Testis (tissue), 5 donors: ENCODE measurements at places on chromosomes 3 and 15. TPM values are rescaled to one million over a fixed set of nuclear protein-coding genes. Genes with fewer than 3 reads are reported as not detected.

DNA sequence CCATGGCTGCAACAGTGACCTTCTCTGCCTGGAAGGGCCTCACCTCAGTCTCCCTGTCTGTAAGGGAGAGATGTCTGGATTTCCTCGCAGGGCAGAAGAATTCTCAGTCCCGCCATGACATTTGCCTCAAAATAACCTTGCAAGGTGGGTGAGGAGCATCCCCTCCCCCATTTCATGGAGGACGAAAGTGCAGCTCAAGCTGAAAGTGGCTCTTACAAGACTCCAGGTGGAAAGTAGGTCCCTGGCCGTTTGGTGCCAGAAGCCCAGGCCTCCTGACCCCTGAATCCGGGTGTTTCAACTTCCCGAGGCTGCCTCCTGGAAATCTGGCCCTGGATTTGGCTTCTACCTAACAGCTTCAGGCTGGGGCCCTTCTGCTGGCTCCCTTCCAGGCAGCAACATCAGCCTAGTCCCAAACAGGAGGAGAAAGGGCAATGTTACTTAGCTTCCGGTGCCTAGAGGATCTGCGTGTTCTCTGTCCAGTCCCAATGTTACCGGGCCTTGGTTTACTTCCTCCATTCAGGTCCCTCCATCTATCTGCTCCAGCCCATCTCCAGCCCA, 769 bp upstream of the CSPG4 start:
- DNase-seq, result no peak

DNA sequence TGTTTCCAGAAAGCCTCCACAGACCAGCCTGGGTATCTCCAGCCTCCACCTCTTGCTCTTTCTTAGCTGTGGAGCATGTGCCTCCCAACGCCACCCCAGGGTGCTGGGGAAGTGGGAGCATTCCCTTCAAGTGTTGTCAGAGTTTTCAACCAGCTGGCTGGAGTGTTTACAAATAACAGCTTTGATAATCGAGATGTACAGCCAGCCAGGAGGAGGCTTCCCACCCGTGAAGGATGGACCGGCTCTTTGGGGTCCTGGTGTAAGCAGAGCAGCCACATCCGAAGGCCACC, 8.5 kb upstream of the OXTR start:
- DNase-seq, result no peak

DNA sequence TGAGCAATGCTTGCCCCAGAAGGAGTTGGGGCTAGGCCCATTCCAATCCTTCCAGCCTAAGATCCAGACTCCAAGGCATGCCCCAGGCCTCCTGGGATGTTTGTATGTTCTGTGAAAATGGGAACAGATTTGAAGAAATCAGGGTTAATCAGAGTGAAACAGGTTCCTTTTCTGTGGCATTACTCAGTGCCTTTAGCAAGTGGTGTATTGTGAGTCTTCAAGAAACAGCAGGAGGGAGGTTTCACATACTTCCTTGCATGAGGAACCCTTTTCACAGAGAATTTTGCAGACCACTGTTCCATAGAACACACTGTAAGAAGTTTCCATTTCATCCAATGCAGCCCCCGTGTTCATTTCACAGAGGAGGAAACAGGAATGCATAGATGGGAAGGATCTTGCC, 8.4 kb upstream of the CDC25A start:
- DNase-seq, result no peak

DNA sequence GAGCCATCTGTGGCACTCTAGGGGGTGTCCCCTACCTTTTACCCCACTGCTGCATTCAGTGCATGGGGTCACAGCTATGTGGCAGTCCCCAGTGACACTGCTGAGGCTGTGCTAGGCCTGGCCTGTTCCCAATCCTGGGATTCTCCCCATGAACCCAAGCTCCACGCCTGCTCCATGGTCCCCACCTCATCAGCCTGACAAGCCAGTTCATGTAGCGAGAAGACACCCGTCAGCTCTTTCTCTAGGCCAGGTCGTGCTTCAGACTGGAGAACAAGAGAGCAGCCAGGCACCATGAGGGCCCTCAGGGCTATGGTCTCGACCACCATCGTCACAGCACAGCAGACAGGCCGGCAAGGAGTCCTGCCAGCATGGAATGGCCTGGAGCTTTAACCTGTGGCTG, 72.8 kb upstream of the PRR20G start:
- no peak for DNase-seq

DNA sequence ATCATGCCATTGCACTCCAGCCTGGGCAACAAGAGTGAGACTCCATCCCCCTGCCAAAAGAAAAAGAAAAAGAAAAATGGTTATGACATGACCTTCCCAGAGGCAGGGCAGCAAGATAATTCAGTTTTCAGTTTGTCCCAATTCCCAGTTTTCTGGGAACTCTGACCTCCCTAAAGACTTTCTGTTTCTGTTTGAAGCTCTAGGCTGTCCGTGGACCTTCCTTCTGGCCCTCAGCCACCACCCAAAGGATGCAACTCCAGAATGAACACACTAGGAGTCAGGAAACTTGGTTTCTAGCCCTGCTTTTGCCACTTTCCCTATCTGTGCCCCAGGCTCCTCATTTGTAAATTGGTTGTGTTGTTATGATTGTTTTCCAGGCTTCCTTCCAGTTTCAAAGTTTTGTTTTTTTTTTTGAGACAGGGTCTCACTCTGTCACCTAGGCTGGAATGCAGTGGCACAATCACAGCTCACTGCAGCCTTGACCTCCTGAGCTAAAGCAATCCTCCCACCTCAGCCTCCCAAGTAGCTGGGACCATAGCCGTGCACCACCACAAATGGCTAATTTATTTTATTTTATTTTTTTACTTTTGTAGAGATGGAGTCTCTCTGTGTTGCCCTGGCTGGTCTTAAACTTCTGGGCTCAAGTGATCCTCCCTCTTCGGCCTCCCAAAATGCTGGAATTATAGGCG, 68.6 kb downstream of the CDC25A start:
- peak; percentile 83 for DNase-seq

DNA sequence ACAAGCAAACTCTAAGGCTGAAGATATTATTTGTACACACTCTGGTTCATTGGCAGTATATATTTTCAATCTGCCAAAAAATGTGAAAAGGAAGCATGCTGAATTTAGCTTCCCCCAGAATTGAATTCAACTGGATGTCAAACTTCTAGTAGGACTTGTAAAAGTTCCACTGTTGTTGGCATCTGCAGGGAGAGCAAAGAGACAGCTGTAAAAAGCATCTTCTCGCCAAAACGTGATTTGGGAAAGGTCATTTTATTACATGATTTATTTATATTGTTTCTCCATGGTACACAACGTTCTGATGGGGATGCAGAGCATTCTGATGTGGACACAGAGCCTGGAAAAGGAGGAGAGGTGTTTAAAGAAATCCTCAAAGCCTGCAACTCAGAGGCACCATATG, 196.7 kb upstream of the ADAMTS9 start:
- DNase-seq, result no peak

DNA sequence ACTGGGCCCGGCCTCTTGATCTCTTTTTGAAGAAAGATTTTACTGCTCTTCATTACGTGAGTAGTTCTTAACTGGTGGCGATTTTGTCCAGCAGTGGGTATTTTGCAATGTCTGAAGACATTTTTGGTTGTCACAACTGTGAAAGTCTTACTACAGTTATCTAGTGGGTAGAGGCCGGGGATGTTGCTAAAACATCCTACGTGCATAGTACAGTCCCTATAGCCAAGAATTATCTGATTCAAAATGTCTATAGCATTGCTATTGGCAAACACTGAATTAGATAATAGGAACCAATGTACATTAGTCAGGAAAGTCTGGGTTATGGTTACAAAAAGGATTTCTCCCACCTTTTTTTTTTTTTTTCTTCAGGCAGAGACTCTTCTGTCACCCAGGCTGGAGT, 38.1 kb downstream of the FOXL2 start:
- DNase-seq, result no peak

Gene GRK7
- total RNA-seq, result not detected

GRCh38 chr15:80418892-80419537, 14.8 kb downstream of the ARNT2 start:
- peak; percentile 63 for DNase-seq
